A549 treated with GW870086 at 1 μM for 4 hours (cell line): ENCODE measurements at places on chromosomes 1 and 21. TPM values are rescaled to one million over a fixed set of nuclear protein-coding genes. Genes with fewer than 3 reads are reported as not detected.

The LPAR3 gene
- total RNA-seq, result 0.38 to 0.75 TPM (median 0.44 TPM) in 5 replicates

The DNAH14 gene
- total RNA-seq, result 11.0 to 15.0 TPM (median 14.3 TPM) in 5 replicates

The UBAP2L gene
- 96.4 to 106 TPM (median 98.5 TPM) in 5 replicates for total RNA-seq

The LHX8 gene
- total RNA-seq, result 0.77 to 1.3 TPM (median 0.97 TPM) in 5 replicates

The IBA57 gene
- total RNA-seq, result 3.7 to 6.1 TPM (median 5.5 TPM) in 5 replicates

The BRINP3 gene
- total RNA-seq, result not detected in 5 replicates

The LAPTM5 gene
- 0.08 to 0.48 TPM (median 0.36 TPM) in 5 replicates for total RNA-seq

The CLDN14 gene
- 0.12 TPM in 1 of 5 replicates, not detected in the others for total RNA-seq

The NR5A2 gene
- total RNA-seq, result 2.7 to 4.1 TPM (median 3.7 TPM) in 5 replicates

The LEMD1 gene
- not detected in 5 replicates for total RNA-seq

The ELAPOR1 gene
- 0.38 to 1.1 TPM (median 0.44 TPM) in 5 replicates for total RNA-seq

The KDF1 gene
- 0.08 to 0.40 TPM (median 0.09 TPM) in 5 replicates for total RNA-seq

The RGS21 gene
- not detected in 5 replicates for total RNA-seq

The TCEA3 gene
- 0.42 to 0.74 TPM (median 0.55 TPM) in 5 replicates for total RNA-seq

The MYOG gene
- not detected in 5 replicates for total RNA-seq

The OR10J1 gene
- total RNA-seq, result not detected in 5 replicates

The ENAH gene
- 68.4 to 90.6 TPM (median 86.1 TPM) in 5 replicates for total RNA-seq

The KIAA0040 gene
- 0.73 to 0.97 TPM (median 0.78 TPM) in 5 replicates for total RNA-seq

The ADGRB2 gene
- 4.5 to 6.1 TPM (median 5.7 TPM) in 5 replicates for total RNA-seq

The RGS8 gene
- not detected in 5 replicates for total RNA-seq

The CHRM3 gene
- total RNA-seq, result 0.03 to 0.16 TPM (median 0.08 TPM) in 4 of 5 replicates, not detected in the other

The AKNAD1 gene
- 1.1 to 1.5 TPM (median 1.3 TPM) in 5 replicates for total RNA-seq

The CLCA1 gene
- not detected in 5 replicates for total RNA-seq

The SPRR1B gene
- total RNA-seq, result not detected in 5 replicates

The CR1L gene
- total RNA-seq, result not detected in 5 replicates

The FCMR gene
- total RNA-seq, result 3.3 to 6.4 TPM (median 4.4 TPM) in 5 replicates

The COL11A1 gene
- total RNA-seq, result 0.88 to 3.0 TPM (median 2.4 TPM) in 5 replicates

The PRDM16 gene
- total RNA-seq, result 0.09 to 0.40 TPM (median 0.17 TPM) in 5 replicates

The S100A9 gene
- total RNA-seq, result 0.31 to 1.4 TPM (median 1.2 TPM) in 5 replicates

The S1PR1 gene
- 0.10 to 0.26 TPM (median 0.14 TPM) in 5 replicates for total RNA-seq

The TBX19 gene
- 0.49 to 0.79 TPM (median 0.62 TPM) in 5 replicates for total RNA-seq

The KCNT2 gene
- 0.06 to 0.07 TPM (median 0.07 TPM) in 4 of 5 replicates, not detected in the other for total RNA-seq

The SLAMF6 gene
- total RNA-seq, result not detected in 5 replicates

The ROR1 gene
- 8.3 to 12.3 TPM (median 10.7 TPM) in 5 replicates for total RNA-seq

The TLCD4 gene
- total RNA-seq, result 6.5 to 11.0 TPM (median 10.6 TPM) in 5 replicates

The CD52 gene
- not detected in 5 replicates for total RNA-seq

The LRRC7 gene
- not detected in 5 replicates for total RNA-seq

The PLD5 gene
- 1.5 to 2.8 TPM (median 1.7 TPM) in 5 replicates for total RNA-seq

The TEX38 gene
- total RNA-seq, result not detected in 5 replicates

The FAM78B gene
- 0.21 to 0.52 TPM (median 0.35 TPM) in 5 replicates for total RNA-seq

The AKR7A3 gene
- 0.11 to 0.21 TPM (median 0.16 TPM) in 4 of 5 replicates, not detected in the other for total RNA-seq

The CLCA2 gene
- total RNA-seq, result not detected in 5 replicates

The PTCH2 gene
- 0.15 to 0.25 TPM (median 0.19 TPM) in 5 replicates for total RNA-seq

The BGLAP gene
- 0.23 to 1.0 TPM (median 0.61 TPM) in 4 of 5 replicates, not detected in the other for total RNA-seq

The PDZK1 gene
- total RNA-seq, result 0.79 to 1.5 TPM (median 1.0 TPM) in 5 replicates
